Motor neuron (in vitro differentiated cells): ENCODE measurements at places on chromosomes 3 and 15.
A peak's percentile ranks its signal among the peaks of the same experiment; 100 is the strongest.

DNA sequence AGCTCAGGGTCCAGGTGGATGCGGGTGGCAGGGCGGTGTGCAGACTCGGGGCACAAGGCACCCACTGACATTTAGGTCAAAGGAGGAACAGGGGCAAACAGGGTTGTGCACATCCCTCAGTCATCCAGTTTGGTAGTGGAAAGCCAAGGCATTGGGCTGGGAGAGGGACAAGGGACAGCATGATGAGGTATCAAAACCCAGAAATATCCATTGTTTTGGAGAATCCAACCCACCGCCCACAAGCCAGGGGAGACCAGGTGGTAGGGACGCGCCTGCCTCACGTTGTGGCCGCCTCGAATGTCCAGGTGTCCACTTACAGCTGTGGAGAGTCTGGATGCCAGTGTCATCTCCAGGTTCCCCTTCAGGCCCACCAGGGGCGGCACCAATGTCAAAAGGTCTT, 33.3 kb downstream of the SLC41A3 start:
- no peak for ATAC-seq

GRCh38 chr15:64902863-64903262, 8.8 kb upstream of the ANKDD1A start:
- ATAC-seq = no peak

DNA sequence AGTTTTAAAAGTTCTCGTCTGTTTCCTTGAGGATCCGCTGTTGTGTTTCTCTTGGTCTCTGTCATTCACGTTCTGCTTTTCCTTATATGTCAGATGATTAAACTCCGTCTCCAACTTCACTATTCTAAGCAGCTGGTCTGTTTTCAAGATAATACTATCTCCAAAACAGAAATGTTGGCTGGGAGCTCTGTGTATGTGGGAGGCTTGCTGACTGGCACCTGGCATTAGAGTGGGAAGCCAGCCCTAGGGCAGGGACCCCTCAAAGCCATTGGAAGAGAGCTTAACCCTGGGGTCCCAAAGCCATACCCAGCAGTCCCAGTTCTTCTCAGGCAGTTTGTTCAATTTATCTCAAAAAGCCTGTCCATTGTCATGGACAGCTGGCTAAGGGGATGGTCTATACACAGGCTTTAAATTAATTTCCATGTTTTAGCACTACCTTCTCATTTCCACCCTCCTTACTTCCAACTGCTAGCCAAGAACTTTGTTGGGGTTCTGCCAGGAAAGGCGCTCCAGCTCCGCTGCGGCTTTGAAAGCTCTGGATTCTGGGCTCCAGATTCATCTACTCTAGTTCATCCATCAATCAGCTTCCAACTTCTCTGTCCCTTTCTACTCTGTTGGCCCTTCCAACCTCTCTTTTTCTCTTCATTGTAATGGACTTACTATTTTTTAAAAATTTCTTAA, 9.2 kb downstream of the BTBD1 start:
- ATAC-seq = no peak

DNA sequence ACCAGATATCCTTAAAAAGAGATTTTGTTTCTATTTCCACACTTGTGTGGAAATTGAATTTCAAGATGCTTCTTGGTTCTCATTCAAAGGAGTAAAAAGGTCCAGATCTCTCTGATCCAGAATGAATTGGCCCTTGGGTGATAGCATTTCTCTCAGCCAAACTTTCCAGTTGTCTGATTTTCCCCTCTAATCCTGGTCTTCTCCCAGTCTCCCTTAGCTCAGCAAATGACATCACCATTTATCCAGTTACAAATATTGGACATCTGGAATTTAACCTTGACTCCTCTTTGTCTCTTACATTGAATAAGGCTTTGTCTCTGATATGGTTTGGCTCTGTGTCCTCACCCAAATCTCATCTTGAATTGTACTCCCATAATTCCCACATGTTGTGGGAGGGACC, 10.2 kb upstream of the FGF7 start:
- ATAC-seq = no peak

DNA sequence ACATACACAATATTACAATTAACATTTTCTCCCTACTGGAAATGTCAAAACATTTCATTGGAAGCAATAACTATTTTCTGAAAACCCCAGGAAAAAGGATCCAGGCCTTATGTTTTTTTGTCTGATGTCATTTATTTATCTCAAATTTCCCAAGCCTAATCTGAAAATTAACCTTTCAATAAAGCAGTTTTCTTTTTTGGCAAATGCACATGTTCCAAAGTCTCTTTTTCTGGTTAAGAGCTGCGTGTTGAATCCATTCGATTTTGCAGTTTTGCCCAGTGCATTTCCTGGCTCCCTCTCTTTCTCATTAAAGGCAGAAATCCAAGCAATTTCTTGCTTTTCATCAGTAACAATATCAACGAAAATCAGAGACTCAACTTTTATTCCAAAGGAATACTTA, 222.3 kb downstream of the NR1D2 start:
- no peak for ATAC-seq

GRCh38 chr3:186940967-186941366, 10.6 kb downstream of the ST6GAL1 start:
- ATAC-seq = no peak

GRCh38 chr3:83434880-83435587, 1523.8 kb upstream of the CADM2 start:
- peak; percentile 97 for ATAC-seq

GRCh38 chr3:38647217-38647970, 2.1 kb downstream of the SCN5A start:
- ATAC-seq = no peak

GRCh38 chr15:101514318-101514717, 24.8 kb upstream of the PCSK6 start:
- ATAC-seq = no peak

- ATAC-seq = no peak
Measured at GRCh38 chr15:43948691-43949325, 122.0 kb downstream of the WDR76 start.

DNA sequence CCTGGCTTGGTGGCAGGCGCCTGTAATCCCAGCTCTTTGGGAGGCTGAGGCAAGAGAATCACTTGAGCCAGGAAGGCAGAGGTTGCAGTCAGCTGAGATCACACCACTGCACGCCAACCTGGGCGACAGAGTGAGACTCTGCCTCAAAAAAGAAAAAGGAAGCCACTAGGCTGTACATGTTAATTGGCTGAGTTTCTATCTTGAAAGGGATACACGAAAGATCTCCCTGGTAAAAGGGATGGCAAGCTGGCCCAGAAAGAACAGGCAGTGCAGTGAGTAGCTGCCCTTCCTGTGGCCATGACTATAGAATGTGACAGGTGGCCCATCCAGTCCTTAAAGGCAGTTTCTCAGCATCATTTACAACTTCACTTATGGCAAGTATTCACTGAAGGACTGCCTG, 12.3 kb downstream of the LRIG1 start:
- no peak for ATAC-seq

DNA sequence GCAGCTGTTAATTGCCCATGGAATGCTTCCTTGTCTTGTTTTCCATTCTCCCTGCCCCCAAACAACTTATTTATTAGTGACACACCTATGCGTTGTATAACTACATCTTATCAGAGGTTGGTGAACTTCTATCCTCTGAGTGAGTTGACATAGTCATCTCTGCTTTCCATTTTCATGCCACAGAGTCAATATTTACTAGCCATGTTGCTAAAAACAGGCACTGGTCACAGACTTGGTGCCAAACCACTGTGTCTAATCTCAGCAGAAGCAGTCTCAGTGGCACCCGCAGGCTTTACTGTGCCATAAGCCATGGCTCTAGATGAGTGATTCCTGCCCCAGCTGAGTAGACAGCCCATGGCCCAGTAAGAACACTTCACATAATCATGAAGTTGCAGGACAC, 26.5 kb downstream of the DAPK2 start:
- ATAC-seq = no peak

DNA sequence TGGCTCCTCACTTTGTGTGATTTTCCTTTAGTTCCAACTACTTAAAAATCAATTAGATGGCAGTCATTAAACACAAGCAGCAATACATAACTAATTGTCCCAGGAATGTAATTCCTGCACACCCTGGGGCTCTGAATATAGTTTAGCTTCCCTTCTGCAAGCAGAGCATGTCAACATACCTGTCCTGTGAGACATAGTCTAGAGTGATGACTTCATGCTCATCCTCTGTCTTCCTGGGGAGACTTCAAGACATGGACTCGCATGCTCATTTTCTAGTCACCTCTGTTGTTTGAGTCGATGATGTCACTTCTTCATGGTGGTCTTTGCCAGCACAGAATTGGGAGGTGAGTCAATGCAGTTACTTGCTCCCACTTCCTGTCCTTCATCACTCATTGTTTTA, 15.7 kb downstream of the C3orf52 start:
- ATAC-seq = no peak

DNA sequence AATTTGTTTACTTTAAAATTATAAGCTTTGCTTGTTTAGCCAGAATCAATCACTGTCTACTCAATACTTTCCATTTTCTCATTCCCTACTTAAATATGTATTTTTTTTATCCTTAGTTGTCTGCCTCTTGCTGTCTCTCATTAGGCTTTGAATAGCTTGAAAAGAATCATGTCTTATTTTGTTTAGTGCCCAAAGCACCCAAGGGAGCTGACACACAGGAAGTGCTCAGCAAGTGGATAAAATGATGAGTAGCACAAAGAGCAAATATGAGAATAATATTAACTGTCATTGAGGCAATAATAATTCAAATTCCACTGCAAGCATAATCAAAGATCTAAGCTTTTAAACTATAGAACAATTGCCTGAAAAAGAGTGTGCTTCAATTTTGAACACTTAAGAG, 19.0 kb upstream of the IL1RAP start:
- no peak for ATAC-seq

GRCh38 chr3:115071601-115072000, 75.5 kb downstream of the ZBTB20 start:
- ATAC-seq = no peak

GRCh38 chr3:186760141-186760833, 23.1 kb upstream of the EIF4A2 start:
- ATAC-seq = no peak
